ENCODE measurements at places on chromosomes 5 and 9. TPM values are rescaled to one million over a fixed set of nuclear protein-coding genes. Genes with fewer than 3 reads are reported as not detected.

The MEGF9 gene
- total RNA-seq: 15.7 TPM

The ADGRD2 gene
- 0.62 TPM for total RNA-seq

The FOXD4L4 gene
- total RNA-seq: 0.38 TPM

The PCSK1 gene
- total RNA-seq: not detected

DNA sequence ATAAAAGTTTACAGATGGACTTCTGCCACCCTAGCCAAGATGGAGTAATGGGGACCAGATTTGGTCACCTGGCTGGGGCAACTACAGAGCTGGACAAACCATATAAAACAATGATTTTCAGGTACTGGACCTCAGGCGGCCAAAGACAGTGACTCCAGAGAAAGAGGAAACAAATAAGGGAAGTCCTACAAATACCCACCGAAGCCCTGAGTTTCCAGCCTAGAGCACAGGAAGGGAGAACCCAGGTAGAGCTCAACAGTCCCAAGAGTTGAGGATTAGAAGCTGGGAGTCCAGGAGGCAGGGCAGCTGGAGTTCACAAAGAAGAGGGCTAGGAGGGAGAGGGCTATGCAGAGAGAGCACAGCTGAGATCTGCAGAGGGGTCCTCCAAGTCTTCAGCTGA lies 106.7 kb upstream of the NR5A1 start:
- no peak overlapping the region for H3K27ac ChIP-seq
- H3K36me3 ChIP-seq: peaks cover 2% of the 10 kb centered on the region
- H3K4me1 ChIP-seq: peaks cover 21% of the 10 kb centered on the region
- no peak for DNase-seq
- H3K4me3 ChIP-seq: no peak overlapping the region
- no peaks in the 10 kb centered on the region for H3K27me3 ChIP-seq

- DNase-seq: no peak
- H3K27me3 ChIP-seq: no peaks in the 10 kb centered on the region
- no peaks in the 10 kb centered on the region for H3K36me3 ChIP-seq
These were observed 5.5 kb upstream of the PRELID2 start for GRCh38 chr5:145840458-145841132.

- peaks cover 36% of the 10 kb centered on the region for H3K4me1 ChIP-seq
- H3K27me3 ChIP-seq: no peaks in the 10 kb centered on the region
- H3K36me3 ChIP-seq: peaks cover 1% of the 10 kb centered on the region
These were observed 111.0 kb downstream of the CD180 start for GRCh38 chr5:67085616-67086015.

- peaks cover 12% of the 10 kb centered on the region for H3K4me1 ChIP-seq
- H3K4me3 ChIP-seq: peak overlapping the region; percentile 37
- H3K36me3 ChIP-seq: no peaks in the 10 kb centered on the region
These were observed 395 bp downstream of the DRD1 start for GRCh38 chr5:175443514-175444059.

- H3K27ac ChIP-seq: no peak overlapping the region
- H3K36me3 ChIP-seq: no peaks in the 10 kb centered on the region
- no peaks in the 10 kb centered on the region for H3K4me1 ChIP-seq
- H3K27me3 ChIP-seq: peaks cover 18% of the 10 kb centered on the region
These were observed 313.3 kb downstream of the EBF1 start for GRCh38 chr5:158786390-158786789.

- no peaks in the 10 kb centered on the region for H3K36me3 ChIP-seq
- H3K4me3 ChIP-seq: no peak overlapping the region
- peaks cover 7% of the 10 kb centered on the region for H3K4me1 ChIP-seq
- no peak overlapping the region for H3K27ac ChIP-seq
- DNase-seq: no peak
These were observed 131.4 kb upstream of the IRX4 start for GRCh38 chr5:2014058-2014610.

GRCh38 chr5:115559524-115559923 lies 14.9 kb upstream of the FEM1C start:
- peaks cover 8% of the 10 kb centered on the region for H3K4me1 ChIP-seq
- no peaks in the 10 kb centered on the region for H3K27me3 ChIP-seq
- no peaks in the 10 kb centered on the region for H3K36me3 ChIP-seq
- DNase-seq: no peak
- H3K4me3 ChIP-seq: no peak overlapping the region

DNA sequence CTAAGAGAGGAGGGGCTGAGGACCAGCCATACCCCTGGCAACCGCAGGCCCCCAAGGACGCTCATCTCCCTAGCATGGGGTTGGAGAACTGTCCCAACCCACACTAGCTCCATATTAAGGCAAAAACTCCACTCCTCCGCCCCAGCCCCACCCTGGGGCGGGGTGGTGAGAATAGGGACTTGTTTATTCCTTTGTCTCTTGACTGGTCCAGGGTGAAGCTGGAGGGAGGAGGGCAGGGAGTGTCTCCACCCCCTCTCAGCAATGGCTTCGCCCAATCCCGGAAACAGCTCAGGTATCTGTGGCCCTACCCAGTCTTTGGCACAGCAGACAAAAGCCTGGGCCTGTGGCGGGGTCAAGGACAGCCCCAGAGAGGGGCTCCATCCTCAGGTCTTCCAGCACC lies 16.9 kb downstream of the PRRX2 start:
- no peak overlapping the region for H3K27ac ChIP-seq
- H3K27me3 ChIP-seq: peaks cover 15% of the 10 kb centered on the region
- no peak for DNase-seq
- H3K4me3 ChIP-seq: no peak overlapping the region
- H3K4me1 ChIP-seq: peaks cover 4% of the 10 kb centered on the region

Data from mesothelial cell of epicardium (in vitro differentiated cells).